ENCODE measurements at places on chromosomes 11 and 22.

GRCh38 chr11:18731441-18731840 is 5.5 kb upstream of the IGSF22 start:
- no peak for DNase-seq

DNA sequence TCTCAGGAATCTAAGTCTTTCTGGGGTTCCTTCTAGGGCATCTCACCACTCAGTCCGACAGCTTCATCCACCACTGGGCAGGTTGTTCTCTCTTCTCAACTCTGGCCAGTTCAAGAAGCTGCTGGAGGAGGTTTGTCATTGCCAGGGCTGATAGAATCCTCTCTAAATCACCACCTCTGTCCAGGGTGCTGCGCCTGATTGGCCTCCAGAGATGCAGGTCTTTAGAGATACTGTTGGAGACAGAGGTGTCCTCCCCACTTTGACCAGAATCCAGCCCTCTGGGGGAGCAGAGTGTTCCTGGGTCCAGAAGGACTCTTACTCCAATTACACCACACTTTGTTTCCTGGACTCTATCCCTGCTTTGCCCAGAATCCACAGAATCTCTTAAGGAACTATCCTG is 90.2 kb downstream of the NELL1 start:
- no peak for DNase-seq

GRCh38 chr11:78228467-78228866 is 39.7 kb downstream of the USP35 start:
- DNase-seq, result no peak

DNA sequence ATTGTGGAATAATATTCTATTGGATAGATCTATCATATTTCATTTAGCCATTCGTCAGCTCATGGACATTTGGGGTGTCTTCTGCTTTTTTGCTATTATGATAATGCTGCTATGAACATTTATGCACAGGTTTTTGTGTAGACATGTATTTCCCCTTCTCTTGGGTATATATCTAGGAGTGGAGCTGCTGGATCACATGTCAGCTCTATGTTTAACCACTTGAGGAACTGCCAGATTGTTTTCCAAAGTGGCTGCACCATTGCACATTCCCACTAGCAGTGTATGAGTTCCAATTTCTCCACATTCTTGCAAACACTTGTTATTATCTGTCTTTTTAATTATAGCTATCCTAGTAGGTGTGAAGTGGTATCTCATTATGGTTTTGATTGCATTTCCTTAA is 75.0 kb downstream of the C11orf65 start:
- no peak for DNase-seq

GRCh38 chr11:19635332-19635731 is 77.3 kb upstream of the NAV2 start:
- no peak for DNase-seq

- DNase-seq, result no peak
These were observed 98.8 kb downstream of the PKNOX2 start for GRCh38 chr11:125263268-125263790.

DNA sequence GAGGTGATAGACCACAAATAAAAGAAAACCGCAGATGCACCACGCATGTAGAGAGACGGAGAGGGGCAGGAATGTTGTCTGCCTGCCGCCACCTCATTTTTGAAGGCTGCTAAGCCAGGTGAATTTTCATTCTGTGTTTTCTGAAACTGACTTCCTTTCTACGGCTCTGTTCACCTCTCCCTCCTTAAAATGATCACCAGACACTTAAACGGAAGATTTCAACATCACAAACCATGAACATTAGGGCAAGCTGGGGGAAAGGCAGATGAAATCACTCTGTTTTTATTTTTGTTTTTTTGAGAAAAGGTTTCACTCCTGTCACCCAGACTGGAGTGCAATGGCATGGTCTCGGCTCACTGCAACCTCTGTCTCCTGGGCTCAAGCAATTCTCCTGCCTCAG is 232.4 kb downstream of the MIAT start:
- no peak for DNase-seq

DNA sequence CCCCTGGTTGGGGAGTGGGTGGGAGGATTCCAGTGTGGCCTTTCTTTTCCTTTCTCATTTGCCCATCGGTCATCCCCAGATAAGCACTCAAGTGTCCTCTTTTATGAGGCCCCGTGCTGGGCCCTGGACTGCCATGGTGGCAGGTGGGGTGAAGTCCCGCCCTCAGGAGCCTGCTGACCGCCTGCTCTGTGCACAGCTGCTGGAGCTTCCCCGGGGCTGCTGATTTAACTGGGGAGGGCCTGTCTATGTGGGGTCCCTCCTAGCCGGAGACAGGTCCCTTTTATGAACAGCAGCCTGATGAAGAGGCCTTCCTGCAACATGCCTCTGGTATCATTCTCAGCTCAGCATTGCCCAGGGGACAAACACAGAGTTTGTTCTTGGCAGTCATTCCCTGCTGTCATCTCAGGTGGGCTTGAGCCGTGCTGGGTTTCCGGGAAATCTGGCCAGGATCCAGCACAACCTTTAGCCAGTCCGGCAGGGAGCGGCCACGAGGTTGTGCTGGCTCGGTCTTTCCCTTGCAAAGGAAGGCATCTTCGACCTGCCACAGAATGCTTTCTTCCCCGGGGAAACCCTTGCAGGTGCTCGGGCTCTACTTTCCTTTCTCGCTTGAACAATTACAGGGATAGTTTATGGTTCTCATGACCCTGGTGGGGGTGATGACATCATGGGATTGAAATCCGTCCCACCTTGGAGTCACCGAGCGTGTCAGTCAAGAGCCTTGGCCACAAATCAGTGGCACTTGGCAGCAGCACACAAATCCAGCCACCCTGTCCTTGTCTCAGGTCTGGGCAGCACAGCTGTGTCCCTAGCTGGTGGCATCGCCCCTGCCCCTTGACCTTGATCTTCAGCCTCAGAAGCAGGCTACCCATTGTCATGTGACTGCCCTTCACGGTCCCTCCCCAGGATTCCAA is 20.1 kb downstream of the ST14 start:
- no peak for DNase-seq

- no peak for DNase-seq
These were observed 22.4 kb downstream of the ADM start for GRCh38 chr11:10327254-10327653.

- no peak for DNase-seq
These were observed 2.6 kb downstream of the LMO2 start for GRCh38 chr11:33889296-33889695.

GRCh38 chr22:45932071-45932470 is 44.9 kb downstream of the WNT7B start:
- DNase-seq, result no peak

DNA sequence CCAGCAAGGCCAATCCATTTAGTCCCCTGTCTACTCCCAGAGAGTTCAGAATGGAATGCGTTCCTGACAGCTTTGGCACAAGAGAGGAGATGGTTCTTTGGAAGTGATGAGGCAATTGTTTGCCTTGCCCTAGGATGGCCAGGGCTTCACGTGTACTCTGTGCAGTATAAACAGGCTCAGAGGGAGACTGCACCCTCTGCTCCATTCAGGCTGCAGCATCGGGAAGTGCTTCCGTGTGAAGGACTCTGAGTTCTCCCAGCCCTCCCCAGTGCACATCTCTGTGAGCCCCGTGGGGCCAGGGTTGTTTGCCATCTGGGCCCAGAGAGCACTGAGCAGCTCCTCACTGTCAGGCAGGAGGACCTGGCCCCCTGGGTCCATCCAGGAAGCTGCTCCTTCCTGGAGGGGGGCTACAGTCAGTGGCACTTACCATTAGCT is 215.3 kb upstream of the TBCEL start:
- DNase-seq, result no peak

DNA sequence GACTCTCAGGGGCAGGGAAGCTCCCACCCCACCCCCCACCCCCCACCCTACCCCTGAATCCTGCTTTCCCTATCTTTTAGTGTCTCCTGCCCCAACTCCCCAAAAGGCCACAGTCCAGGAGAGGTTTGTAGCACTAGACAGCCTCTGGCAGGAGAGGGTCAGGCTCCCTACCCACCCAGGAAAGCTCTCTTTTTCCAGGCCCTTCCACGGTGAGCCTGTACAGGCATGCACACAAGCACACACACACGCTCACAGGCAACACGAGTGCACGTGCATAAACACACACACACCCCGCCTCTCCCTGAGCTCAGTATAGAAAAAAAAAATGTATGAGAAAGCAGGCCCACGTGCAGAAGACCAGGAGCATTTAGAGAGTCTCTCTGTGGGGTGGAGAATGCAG is 414.0 kb downstream of the MN1 start:
- no peak for DNase-seq

DNA sequence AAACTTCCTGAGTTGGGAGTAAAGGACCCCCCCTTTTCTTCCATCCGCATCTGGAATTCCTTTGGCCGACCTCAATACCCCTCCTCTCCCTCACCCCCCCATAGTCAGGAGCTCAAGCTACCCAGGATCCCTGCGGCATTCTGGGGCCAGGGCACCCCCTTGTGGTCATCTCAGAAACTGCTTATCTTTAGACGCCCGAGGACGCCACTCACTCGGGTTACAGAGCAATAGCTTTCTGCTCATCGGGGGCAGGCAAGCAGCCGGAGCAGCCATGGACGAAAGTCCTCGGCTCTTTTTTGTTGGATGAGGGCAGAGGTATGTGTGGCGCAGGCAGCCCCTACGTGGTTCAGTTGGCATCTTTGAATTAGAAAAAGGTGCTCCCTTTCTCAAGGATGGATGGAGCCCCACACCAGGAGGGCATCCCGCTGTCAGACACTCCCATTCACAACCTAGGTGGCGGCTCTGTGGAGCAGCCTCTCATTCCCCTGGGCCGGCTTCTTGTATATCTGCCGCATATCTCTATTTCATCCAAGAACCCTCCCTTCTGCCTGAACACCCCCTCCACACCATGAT is 2.3 kb downstream of the C1QTNF5 start:
- DNase-seq, result peak; percentile 58

DNA sequence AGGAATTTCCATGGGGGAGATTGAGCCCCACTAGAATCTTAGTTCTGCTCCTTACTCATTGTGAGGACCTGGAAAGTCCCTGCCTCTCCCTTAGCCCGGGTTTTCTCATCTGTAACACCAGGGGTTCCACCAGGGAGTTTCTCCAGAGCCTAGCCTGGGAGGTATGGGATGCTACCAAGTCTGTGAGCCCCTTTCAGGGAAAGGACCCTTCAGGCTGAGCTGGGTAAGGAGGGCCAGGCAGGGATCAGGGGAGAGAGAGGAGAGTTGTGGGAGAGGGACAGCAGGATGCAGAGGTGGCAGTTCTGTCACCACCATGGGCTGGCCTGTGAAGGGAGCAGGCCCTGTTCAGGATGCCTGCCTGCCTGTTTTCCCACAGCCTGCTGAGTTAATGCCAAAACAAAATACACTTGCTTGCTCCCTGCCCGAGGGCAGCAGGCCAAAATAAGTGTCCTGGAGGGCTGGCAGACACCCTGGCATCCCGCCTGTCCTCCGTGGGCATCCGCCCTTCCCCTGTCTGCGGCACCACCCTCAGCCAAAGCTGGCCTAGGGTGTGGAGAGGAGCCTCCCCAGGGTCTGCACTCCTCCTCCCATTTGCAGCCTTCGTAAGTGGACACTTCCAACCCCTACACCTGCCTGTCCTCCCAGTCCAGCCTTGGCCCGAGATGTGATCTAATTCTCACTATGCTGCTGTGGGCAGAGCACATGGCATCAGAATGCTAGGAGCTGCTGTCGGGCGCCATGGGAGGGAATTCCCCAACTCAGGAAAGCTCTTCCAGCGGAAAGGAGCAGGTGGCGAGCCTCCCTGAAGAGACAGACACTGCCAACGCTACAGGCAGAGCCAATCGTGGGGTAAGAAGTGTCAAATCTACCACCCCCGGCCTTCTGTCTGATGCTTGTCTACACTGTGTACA is 5.9 kb upstream of the FCHSD2 start:
- DNase-seq, result no peak

DNA sequence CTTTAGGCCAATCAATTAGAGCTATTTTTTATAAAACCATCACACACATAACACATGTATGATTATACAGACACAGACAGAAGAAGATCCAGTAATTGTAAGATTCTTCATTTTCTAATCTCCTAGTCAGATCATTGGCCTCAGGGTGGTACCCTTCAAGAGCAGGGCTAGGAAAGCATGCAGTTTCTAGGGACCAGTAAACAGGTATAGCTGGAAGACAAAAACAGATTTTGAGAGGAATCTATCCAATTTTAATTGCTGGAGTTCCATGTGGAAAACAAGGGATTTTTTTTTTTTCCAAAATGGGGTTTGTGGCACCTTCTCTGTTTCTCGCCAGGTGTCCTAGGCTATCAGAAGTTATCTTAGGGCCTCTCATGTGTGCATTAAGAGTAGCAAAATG is 29.6 kb downstream of the METTL15 start:
- DNase-seq, result no peak

DNA sequence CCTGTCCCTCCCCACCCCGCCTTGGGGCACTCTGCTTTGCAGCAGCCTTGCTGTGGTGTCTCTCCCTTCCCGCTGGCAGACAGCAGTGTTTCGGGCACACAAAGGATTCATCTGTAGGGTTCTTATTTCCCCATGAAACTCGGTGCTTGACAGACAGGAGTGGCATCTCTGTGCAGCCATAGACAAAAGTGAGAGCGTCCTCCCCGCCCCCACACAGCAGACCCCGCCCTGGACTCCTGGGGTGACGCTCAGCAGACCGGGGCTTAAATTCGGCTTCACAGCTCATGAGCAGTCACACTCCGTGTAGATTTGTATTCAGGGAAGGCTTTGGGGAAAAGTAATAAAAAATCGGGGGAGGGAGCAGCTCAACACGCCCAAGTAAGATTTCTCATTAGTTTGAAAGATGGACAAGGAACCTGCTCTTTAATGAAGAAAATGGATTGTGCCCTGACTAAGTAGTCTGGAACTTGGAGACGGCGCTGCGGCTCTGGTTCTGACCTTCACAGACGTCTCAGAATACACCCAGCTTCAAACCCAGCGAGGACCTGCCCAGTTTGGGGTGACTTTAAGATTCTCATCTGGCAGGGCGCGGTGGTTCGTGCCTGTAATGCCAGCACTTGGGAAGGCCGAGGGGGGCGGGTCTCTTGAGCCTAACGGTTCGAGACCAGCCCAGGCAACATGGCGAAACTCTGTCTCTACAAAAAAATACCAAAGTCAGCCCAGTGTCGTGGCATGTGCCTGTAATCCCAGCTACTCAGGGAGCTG is 136.0 kb downstream of the CACNA1I start:
- no peak for DNase-seq

GRCh38 chr22:32615874-32616564 is 141.4 kb downstream of the FBXO7 start:
- no peak for DNase-seq

All from effector CD4-positive, alpha-beta T cell (primary cell).